Activated CD8-positive, alpha-beta memory T cell treated with anti-CD3 and anti-CD28 coated beads, Interleukin-2, amount 10 ng/mL, durations not matched to agents 7 days and 5 days (primary cell): ENCODE measurements at places on chromosomes 1 and 21.

GRCh38 chr1:1616838-1617237 is 1.5 kb downstream of the MIB2 start:
- no peak for DNase-seq

- DNase-seq: no peak
Observed at GRCh38 chr1:232767305-232768074, 37.7 kb upstream of the MAP10 start.

DNA sequence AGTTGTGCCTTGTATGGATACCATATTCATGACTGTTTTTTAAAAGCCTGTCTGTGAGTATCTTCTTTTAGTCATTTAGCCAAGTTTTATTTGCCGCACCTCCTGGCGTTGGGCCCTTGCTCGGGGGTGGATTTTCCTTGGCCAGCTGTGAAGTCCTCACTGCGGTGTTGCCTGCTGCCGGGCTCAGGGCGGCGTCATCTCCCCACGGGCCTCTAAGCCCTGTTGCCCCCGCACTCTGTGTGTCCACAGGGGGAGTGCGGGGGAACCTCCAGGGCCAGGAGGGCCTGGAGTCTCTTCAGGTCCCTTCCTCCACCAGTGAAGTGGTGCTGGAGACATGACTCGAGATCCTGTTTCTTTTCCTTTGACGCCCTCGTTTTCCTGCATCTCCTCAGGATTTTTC is 65.8 kb upstream of the DIP2A start:
- no peak for DNase-seq

DNA sequence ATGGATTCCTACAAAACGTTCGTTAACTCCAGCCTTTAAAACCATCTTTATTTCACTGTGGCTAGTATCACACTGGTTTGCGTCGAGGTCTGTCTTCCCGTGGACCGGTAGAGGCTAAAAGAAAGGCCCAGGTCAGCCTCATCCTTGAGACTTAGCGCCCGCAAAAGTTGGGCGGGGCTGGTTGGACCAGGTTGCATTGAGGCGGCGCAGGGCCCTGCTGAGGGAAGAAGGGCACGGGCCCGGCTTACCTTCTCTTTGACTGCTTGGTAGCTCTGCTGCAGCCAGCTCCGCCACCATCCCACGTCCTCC is 455 bp downstream of the BSDC1 start:
- DNase-seq: no peak

DNA sequence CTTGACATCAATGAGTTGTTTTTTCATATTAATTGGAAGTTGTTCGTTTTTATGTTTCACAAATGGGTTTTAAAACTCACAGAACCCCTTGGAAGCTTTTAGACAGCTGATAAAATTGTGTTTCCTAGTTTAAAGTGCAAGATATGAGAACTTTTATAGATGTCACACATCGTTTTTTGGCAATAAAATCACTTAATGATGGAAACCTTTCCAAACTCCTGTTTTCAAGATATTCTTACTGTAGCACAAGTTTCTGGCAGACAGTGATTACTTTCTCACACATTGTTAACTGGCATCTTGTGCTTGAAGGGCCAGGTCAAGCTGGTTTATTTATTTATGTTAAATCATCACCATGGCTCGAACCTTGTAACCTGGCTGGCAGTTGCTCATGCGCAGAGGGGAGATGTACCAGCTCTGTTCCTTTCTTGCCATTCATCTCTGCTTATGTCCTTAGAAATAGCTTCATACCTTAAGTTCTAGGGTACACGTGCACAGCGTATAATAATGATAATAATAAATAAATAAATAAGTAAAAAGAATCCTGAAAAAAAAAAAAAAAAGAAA is 10.2 kb upstream of the RCAN1 start:
- DNase-seq: no peak

DNA sequence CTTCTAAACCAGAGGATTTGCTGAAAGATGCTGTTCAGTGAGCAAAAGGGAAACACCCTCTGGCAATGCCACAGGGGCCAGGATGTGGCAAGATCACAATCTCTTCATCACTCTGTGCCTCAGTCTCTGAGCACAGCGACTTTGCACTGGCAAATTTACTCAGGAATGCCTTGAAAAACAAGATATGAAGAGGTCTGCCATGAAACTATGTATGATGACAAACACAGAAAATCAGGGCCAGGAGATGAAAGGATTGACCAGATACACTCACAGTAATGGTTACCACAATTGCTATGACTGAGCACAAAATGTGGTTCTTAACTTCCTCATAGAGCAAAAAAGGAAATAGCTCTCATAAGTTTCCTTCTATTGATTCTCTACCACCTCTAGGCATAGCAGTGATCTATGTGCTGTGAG is 5.8 kb downstream of the TTC13 start:
- DNase-seq: peak; percentile 86

- no peak for DNase-seq
Observed at GRCh38 chr1:94693435-94693834, 126.7 kb upstream of the SLC44A3 start.

DNA sequence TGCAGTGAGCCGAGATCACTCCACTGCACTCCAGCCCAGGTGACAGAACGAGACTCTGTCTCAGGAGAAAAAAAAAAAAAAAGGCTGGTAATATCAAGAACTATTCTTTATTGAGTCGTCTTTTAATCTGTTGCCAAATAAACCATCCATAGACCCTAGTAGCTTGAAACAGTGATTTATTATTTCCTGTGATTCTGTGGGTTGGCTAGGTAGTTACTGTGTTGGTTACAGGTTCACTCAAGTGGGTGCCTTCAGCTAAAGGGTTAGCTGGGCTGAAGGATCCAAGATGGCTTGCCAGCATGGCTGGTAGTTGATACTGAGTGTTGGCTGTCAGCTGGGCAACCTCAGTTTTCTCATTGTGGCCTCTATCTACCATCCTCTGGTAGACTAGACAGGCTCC is 9.2 kb downstream of the TLCD4 start:
- DNase-seq: no peak

DNA sequence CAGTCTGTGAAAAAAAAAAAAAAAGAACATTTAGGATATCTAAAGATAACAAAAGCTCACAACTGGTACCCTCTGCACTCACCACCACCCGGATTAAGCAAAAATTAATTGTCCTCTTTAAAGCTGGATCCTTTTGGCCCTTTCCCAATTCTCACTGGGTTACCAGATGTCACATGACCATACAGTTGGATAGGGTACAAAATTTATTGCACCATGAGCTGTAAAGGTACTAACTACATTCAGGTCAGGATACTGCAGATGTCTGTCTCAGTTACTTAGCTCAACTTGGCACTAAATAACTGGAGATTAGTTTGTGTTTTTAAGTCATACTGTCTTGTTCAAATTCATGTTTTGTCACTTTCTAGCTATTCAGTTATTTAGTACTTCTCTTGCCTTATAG is 96.3 kb downstream of the GPATCH2 start:
- DNase-seq: no peak

DNA sequence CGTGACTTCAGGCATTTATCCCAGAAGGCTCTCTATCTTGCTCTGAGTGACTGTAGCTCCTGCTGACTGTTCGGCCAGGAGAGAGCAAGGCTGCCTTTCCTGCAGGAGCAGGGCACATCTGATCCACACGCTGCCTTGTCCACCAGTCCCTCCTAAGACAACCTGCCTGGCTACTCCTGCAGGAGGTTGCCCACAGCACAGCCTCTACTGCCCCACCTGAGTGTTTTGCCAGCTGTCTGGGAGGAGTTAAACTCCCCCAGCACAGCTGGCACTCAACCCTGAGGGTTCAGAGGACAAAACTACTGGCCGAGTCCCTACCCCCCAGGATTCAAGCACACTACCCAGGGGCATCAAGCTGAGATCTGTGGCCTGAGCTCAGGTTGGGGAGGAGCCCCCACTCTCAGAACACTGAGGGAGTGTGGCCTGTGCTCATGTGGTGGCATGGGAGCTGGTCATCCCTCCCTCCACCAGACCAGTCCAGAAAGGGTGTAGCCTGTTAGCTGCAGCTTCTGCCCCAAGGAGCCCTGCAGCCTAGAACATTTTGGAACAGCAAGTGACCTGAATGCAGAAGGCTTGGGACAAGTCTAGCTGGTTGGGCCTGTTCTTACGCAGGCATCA is 237.3 kb downstream of the SLC44A5 start:
- no peak for DNase-seq

DNA sequence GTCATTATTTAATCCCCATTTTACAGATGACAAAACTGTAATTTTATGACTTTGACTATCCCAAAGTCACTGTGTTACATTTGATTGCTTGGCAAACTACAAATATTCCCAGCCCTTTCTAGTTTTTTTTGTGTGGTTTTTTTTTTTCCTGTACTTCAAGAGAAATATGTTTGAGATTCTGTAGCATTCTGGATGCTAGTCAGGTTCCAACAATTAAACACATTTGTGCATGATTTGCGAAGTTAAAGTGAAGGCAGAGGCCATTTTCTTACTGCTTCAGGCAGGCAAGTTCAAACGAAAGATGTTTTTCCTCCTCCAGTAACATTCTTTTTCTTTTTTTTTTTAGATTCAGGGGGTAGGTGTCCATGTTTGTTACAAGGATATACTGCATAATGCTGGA is 107.9 kb upstream of the SERTAD4 start:
- DNase-seq: no peak

DNA sequence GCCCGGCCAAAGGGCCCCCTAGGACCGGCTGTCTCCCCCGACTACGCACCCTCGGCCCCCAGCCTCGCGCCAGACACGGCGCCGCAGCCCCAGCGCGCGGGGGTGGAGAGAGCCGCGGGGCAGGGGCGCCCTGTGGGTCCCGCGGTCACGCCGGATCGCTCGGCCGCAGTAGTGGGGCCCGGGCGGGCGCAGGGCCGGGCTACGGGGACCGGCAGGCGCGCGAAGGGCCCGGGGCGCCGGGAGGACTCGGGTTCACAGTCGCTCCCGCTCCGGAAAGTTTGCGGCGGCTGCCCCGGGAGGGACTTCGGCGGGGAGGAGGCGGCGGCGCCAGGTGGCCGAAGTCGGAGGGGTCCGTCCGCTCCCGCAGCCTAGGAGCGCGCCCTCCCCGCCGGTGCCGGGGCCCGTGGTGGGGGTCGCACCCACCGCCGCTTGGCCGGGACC is 7.1 kb upstream of the ZNF669 start:
- no peak for DNase-seq

DNA sequence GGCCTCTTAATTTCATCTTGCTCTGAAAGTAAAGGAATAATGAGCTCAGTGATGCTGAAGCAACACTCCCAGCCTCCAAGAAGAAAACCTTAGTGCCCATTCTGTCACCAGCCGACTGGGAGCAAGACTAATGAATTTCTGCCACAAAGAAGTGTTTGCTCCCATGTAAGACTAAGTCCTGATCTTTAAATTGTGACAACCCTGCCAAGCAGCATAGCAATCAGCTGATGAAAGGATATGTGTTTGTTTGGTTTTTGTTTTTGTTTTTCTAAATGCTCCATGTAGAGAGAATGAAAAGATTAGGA is 113.7 kb upstream of the PALMD start:
- DNase-seq: no peak

DNA sequence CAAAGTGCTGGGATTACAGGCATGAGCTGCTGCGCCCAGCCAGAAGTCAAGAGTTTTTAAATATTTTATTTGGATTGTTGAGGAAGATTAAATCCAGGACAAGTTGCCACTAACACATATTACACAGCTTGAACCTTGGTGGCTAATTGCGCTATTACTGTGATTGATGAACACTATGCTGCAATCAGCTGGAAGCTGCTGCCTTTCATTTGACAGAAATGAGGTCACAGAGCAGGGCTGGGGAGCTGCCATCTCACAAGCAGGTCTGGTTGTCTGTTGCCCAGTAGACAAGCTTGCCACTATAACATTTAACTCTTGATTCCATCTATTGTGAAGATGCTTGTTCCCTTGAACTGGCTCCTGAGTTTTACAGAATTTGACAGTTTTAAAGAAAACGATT is 37.4 kb upstream of the NRDC start:
- no peak for DNase-seq

- no peak for DNase-seq
Observed at GRCh38 chr1:167426716-167427115, 91.6 kb downstream of the CD247 start.

GRCh38 chr1:204439621-204440375 is 28.2 kb upstream of the PPP1R15B start:
- no peak for DNase-seq

- no peak for DNase-seq
Observed at GRCh38 chr1:38476850-38477178, 382.8 kb downstream of the RRAGC start.

GRCh38 chr1:81660286-81660685 is 140.4 kb upstream of the ADGRL2 start:
- no peak for DNase-seq

DNA sequence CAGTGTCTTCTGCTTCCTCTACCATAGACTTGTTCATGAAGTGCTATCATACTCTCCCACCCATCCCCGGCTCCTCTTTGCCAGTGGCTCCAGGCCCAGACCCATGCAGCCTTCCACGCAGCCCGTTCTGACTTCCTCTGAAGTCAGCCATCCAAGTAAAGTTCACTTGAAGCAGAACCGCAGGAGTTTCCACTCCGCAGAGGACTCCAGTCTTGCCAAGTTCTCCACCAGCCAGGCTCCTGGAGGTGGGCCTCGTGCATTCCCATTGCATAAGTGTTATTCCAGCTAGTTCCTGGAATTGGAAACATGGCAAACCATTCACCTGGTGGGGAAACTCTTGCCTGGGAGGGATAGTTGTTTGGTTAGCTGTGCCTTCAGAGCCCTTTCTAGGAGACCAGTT is 185.1 kb downstream of the PLPP3 start:
- DNase-seq: no peak

DNA sequence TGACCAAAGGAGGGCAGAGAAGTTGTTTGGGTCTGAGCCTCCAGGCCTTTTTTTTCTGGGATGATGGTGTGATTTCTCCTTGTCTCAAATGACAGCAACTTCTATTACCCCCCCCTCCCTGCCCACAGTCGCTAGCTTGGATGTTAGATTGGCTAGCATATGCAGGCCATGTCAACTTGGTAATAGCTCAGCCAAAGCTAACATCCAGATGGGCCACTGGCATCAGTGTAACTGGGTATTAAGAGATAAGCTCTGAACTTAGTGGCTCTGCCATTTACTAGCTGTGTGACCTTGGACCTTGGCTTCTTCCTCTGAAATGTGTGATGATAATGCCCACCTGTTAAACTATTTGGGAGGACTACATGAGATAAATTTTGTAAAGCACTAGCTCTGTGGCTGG is 86.9 kb upstream of the TSPAN2 start:
- no peak for DNase-seq

- DNase-seq: no peak
Observed at GRCh38 chr1:180921891-180922630, 9.4 kb downstream of the KIAA1614 start.

- DNase-seq: no peak
Observed at GRCh38 chr1:110786802-110787327, 86.1 kb upstream of the CD53 start.

DNA sequence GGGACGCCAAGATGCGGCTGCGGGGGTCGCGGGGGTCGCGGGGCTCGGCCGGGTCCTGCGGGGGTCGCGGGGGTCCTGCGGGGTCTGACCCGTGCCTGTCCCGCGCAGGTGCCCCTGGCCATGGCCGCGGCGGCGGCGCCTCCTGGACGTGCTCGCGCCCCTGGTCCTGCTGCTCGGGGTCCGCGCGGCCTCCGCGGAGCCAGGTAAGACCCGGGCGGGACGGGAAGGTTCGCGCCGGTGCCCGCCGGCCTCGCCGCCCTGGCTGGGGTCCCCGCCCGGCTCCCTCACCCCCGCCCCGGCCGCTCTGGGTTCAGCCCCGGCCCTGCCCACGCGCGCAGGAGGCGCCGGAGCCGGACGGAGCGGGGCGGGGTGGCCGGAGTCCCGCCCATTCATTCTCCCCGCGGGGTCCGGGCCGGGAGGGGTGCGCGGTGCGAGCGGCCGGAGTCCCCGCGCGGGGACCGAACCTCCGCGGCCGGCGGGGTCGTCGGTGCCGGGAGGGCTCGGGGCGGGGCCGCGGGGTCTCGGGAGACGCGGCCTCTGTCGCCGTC is 380 bp downstream of the COL18A1 start:
- DNase-seq: no peak
